ENCODE measurements at places on chromosomes 11 and 22.

- DNase-seq = no peak
Measured at GRCh38 chr11:12489246-12489772, 111.9 kb downstream of the PARVA start.

GRCh38 chr22:27984001-27984695, 65.1 kb upstream of the PITPNB start:
- no peak for DNase-seq

DNA sequence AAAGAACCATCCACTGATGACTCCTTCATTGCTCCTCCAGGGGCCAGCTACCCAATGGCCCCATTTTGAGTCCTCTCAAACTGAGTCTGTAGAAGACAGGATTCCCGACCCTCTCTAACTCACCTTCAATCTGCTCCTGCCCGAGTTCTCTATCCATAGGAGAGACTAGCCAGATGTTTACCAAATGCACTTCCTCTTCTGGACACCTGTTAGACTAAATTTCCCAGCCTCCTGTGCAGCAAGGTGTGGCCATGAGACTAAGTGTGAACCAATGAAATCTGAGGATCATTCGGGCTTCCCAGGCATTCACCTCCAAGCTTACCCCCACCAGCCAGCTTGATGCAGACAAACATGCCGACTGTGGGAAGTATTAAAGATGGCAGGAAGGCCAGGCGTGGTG, 7.6 kb downstream of the PISD start:
- DNase-seq = no peak

GRCh38 chr22:39296981-39297489, 22.4 kb downstream of the RPL3 start:
- no peak for DNase-seq

DNA sequence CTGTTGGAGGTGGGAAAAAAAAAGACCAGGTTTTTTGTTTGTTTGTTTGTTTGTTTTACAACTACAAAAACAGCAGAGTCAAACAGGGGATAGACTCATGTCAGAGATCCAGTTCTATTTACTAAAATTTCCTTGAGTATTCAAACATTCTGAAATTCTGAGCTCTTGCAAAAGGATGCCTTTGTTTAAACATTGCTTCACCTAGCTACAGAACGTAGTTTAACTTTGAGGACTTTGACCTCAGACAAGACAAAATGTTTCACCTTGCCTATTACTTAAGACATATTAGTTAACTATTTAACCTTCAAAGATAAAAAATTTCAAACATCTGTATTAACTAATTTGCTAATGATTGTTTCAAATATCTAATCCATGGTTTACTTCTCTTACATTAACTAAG, 36.1 kb upstream of the GLYATL2 start:
- DNase-seq = no peak

GRCh38 chr11:3700910-3701309, 29.7 kb upstream of the CHRNA10 start:
- no peak for DNase-seq

GRCh38 chr11:133828871-133829270, 16.4 kb downstream of the SPATA19 start:
- DNase-seq = no peak

GRCh38 chr11:23865341-23865975, 631.4 kb upstream of the LUZP2 start:
- no peak for DNase-seq

GRCh38 chr11:70191495-70192140, 11.5 kb upstream of the FADD start:
- DNase-seq = peak; percentile 75

DNA sequence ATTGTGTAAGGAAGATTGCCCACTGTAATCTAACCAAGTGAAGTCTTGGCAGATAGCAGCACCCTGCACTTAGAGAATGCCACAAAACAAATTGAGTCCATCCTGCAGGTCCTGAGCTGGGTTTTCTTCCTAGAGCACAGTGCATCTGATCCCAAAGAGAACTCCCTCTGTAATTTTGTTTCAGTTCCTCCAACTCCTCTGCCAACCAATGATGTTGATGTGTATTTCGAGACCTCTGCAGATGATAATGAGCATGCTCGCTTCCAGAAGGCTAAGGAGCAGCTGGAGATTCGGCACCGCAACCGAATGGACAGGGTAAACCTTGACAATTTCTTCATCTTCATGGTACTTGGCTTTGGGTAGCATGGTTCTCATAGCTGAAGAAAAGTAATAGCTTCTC, 33.1 kb upstream of the ST14 start:
- DNase-seq = no peak

- no peak for DNase-seq
Measured at GRCh38 chr22:26168939-26169314, 335 bp upstream of the SEZ6L start.

DNA sequence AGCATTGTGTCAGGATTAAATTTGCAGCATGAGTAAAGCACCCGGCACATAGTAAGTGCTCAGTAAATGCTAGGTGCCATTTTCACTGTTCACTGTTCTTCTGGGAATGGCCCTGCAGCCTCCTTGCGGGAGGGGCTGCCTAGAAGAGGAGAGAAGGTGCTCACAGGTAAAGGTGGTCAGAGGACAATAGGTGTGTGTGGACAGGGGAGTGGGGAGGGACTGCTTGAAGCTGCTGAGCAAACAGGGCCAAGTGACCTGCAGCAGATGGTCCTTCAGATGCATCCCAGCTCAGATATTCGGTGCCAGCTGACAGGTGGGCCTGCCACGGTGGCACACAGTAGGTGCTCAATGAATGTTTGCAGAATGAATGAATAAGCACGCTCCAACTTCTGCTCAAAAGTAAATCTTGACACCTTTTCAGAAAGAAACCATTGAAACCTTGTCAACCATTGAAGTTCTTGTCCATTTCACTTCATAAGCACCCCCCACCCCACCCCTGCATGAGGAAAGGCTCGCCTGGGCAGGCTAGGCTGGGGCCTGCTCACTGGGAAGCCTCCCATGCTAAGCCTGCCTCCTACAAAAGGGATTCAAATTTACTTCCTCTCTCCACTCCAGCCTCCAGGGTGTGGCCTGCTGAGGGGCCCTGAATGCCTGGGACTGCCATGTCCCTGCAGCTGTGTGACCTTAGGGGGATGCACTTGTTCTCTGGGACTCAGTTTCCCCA, 1.6 kb downstream of the KIAA0930 start:
- DNase-seq = peak; percentile 76

DNA sequence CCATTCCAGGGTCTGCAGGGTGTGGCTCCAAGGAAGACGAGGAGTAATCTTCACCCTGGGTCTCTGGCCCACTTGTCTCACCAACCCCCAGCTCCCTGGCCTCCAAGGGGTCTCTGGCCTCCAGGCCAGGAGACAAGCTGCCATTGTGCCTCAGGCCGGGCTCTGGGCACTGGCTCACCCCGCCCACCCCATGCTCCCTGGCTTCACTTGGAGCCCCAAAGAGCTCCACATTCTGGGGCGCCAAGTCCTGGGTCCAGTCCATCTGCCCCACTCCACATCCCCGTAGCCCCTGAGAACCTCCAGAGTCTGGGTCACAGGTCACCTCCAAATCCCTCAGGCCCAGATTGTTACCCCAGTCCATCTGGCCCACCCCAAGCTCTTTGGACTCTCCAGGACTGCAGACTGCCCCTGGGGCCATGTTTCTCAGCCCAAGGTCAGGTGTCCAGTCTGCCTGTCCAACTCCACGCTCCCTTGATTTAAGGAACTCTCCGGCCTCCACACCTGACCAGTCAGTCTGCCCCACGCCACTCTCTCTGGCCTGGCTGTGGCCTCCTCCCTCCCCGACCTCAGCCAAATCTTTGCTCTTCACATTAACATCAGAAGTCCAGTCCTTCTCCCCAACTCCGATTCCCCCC, 16.2 kb downstream of the TNKS1BP1 start:
- DNase-seq = no peak

- no peak for DNase-seq
Measured at GRCh38 chr11:99960536-99960935, 726.6 kb upstream of the ARHGAP42 start.

DNA sequence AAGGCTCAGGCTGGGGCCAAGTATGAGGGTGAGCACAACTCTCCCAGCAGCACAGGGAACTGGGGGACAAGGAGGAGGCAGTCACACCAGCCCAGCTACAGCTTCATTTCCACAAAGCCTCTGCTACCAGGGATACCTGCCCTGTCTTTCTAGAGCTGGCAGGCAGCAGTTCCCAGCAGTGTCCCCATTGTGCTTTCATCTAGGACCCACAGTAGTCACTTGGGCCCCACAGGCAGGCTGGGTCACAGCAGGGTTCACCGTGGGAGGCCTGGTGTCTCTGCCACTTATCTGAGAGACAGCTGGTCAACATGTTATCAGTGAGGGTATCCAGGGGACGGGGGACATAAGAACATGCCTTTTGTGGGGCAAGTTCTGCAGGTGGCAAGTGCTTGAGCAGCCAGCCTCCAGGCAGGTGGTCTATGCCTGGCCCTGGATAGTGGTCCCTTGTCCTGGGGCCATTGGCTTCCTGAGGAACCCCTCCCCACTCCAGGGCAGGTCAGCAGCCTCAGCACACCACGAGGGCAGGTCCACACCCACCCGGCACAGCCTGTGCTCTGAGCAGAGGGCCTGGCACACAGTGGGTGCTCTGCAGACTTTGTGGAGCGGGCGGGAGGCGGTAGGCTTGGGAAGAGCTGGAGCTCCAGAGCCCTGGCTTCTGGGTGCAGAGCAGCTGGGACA, 29.9 kb downstream of the GNAZ start:
- no peak for DNase-seq

DNA sequence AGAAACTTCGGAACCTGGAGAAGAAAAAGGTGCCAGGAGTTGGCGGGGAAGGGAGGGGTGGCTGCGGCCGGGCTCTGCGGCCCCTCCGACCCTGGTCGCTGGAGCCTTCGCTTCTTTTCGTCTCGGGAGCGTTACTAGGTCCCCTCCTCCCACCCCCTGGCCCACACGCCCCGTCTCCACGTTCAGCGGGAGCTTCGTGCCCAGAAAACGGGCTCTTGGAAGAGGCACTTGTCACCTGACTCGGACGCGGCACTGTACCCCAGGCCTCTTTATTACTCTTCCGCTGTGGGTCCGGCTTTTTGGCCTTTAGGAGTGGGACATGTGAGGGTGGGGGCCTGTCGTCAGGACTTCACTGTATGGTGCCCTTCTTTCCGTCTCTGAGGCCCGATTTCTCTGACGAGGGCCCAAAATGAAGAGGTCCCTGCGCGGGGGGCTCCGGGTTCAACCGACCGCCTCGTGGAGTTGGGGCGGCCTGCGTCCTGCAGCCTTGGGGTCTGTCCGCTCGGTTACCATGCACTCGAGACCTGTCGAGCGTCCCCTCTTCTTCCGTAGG, 1.2 kb downstream of the CAPRIN1 start:
- DNase-seq = peak; percentile 48

- DNase-seq = no peak
Measured at GRCh38 chr22:49371325-49372110, 456.2 kb downstream of the BRD1 start.

GRCh38 chr11:123228496-123229163, 33.6 kb upstream of the CLMP start:
- no peak for DNase-seq

GRCh38 chr11:47983464-47984397, 3.4 kb downstream of the PTPRJ start:
- peak; percentile 58 for DNase-seq

- peak; percentile 89 for DNase-seq
Measured at GRCh38 chr11:66289548-66290329, 796 bp upstream of the YIF1A start.

GRCh38 chr11:68212421-68213134, 518 bp downstream of the KMT5B start:
- peak; percentile 86 for DNase-seq

- no peak for DNase-seq
Measured at GRCh38 chr22:17903564-17904295, 120.6 kb downstream of the MICAL3 start.

DNA sequence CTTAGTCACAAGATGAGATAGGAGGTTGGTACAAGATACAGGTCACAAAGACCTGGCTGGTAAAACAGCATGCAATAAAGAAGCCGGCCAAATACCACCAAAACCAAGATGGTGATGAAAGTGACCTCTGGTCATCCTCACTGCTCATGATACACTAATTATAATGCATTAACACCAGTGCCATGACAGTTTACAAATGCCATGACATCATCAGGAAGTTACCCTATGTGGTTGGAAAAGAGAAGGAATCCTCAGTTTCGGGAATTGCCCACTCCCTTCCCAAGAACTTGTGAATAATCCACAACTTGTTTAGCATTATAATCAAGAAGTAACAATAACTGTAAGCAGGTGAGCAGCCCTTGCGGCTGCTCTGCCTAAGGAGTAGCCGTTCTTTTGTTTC, 408.5 kb upstream of the RAG2 start:
- DNase-seq = no peak

- DNase-seq = peak; percentile 77
Measured at GRCh38 chr11:58525037-58525614, 17.2 kb upstream of the OR5B21 start.

GRCh38 chr11:93476796-93477195, 66.4 kb downstream of the SMCO4 start:
- no peak for DNase-seq

DNA sequence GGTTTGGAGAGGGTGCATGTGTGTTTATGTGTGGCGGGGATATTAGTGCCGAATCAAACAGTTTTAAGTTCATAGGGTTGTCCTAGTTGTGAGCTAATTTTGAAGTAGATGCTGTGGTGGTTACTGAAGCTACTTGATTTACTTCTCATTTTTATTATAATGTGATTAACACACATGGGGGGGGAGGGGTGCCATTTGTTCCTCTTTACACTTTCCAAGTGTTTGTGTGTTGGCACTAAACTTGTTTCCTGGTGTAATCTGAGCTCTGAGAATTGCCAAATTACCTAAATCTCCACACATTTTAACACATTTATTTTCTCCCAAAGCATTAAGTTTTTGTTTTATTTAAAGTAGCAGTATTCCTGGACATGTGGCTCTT, 60.1 kb downstream of the ZNRF3 start:
- DNase-seq = peak; percentile 58

- DNase-seq = no peak
Measured at GRCh38 chr11:19320827-19321226, 80.1 kb upstream of the E2F8 start.

DNA sequence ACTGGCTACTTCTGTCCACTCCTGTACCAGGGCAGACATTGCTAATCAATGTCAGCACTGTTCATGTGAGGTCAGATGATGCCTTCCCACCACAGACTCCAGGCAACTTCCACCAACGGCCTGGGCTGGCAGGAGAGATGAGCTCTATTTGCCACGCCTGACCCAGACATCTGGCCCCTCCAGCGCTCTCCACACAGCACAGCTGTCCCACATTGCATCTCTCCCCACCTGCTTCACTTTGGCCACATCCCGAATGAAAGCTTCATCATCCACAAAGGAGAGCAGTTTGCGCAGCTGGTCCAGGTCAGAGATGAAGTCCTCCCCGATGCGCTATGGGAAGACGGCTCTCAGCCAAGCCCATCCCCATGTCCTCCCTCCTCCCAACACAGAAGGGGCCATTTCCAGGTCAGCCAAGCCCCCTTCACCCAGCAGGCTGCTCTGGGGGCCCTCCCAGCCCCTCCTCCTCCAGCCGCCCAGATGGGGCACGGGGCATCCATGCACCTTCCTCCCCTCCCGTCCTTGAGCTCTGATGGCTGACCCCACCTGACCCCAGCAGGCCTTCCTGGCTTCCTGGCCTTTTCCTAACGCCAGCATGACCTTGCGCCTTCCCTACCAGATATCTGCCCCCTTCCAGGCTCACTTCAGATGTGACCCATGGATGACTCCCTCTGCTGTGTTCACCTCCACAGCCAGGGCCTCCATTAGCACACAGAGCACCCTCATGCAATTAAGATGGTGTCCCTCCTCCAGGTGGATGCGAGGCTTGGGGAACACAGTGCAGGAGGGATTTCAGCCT, 7.4 kb downstream of the PYGM start:
- no peak for DNase-seq

- DNase-seq = no peak
Measured at GRCh38 chr11:132910011-132910760, 622.1 kb downstream of the OPCML start.

- no peak for DNase-seq
Measured at GRCh38 chr22:44818727-44819126, 66.4 kb downstream of the ARHGAP8 start.
